Stimulated activated naive CD4-positive, alpha-beta T cell (primary cell): ENCODE measurements at places on chromosomes 12 and 14.
A peak's percentile ranks its signal among the peaks of the same experiment; 100 is the strongest.

DNA sequence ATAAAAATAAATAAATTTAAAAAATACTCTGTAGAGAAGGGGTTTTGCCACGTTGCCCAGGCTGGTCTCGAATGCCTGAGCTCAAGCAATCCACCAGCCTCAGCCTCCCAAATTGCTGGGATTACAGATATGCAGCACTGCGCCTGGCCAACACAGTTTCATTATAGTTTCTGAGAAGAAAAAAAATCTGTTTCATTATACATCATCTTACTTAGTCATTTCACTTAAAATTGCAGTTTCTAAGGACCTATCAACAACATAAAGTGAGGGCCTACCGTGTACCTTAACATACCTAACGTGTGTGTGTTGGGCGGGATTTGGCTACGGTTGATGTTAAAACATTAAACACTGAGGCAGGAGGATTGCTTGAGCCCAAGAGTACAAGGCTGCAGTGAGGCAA is 28.3 kb downstream of the P2RX2 start:
- DNase-seq = no peak

DNA sequence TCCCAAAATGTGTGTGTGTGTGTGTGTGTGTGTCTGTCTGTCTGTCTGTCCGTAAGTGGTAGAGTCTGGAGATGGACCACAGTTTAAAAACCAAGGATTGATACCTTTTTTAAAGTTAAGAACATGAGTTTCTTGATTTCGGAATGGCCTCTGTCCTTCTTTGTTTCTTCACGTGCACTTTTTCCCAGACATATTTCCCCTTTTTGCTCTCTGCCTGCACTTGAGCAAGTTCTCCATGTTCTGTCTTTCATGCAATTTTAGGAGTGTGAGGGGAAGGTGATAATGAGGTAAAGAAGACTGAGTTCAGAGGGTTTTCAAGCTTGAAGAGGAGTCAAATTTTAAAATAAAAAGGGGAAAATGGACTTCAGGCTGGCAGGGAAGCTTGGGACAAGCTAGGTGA is 12.7 kb downstream of the OLR1 start:
- DNase-seq = no peak

DNA sequence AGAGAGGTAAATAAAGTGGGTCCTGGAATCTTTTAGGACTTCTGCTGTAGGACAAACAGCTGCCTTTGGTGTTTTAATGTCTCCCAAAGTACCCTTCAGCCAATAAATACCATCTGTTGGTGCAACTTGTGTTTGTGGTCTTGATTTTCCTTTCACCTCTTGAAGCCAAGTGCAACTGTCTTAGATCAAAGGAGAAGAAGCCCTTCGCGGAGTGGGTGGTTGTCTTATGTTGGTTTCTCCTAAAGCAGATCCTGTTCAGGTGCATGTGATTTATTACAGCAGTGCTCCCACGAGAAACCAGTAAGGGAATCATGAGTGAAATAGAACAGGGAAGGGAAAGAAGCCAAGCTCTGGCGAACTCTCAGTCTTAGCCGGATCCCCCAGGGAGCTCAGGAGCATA is 27.7 kb downstream of the HRK start:
- no peak for DNase-seq

DNA sequence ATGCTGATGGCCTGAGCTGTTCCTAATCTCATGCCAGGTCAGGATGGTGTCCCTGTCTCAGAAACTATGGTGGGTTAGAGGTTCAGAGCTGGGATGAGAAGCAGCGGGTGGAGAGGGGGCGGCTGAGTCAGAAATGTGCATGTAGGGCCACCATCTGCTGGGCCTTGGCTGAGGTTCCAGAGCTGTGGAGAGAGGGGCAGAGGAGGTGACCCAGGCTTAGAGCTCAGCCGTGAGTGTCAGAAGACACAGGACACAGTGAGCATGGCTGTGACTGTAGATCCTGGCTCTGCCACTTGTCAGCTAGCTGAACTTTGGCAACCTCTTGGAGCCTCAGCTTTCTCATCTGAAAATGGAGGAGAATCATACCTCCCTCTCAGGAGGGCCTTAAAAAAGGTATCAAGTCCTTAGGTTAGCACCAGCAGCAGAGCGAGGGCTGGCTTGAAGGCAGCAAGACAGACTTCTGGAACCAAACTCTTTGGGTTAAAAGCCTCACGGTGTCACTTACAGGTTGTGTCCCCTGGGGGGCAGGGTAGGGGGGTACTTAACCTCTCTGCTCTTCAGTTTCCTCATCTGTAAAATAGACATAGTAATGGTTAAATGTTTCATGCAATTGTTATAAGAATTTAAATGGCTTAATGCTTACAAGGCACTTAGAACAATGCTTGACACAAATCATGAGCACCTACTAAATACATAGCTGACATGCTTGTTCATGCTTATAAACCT is 34.8 kb downstream of the TMEM229B start:
- DNase-seq = no peak

GRCh38 chr14:80587096-80587724 is 354.3 kb downstream of the CEP128 start:
- DNase-seq = peak; percentile 6

- no peak for DNase-seq
Measured at GRCh38 chr14:94906991-94907587, 137.2 kb upstream of the GSC start.

DNA sequence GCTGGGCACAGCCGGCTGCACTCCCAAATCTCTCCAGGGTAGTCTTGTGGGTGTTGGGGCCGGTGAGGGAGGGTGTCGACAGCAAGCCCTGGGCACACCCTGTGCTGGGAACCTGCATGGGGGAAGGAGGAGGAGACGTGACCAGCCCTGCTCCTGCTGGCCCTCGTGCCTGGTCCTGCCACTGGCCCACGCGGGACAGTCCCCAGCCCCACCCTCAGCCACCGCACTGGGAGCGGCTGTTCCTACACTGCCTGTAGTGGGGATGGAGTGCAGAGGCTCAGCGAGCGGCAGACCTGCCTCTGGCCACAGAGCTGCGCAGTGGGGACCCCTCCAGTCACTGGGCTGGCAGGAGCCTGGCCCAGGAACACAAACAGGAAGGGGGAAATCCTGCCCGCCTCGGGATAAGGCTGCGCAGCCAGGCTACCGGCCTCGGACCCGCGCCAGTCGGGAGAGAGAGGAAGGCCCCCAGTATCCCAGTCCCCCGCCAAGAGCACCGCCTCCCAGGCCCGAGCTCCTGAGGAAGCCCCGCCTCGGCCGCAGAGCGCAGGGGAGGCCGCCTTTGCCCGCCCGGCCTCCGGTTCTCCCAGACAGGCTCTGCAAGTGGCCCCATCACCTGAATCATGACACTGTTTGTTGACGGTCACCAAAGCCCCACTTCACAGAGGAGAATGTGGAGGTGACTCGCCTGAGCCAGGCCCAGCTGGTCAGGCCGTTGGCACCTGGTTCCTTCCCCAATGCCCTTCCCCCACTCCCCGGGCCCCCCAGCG is 10.6 kb downstream of the AHNAK2 start:
- peak; percentile 6 for DNase-seq

- DNase-seq = no peak
Measured at GRCh38 chr14:76698191-76698590, 63.1 kb upstream of the VASH1 start.

DNA sequence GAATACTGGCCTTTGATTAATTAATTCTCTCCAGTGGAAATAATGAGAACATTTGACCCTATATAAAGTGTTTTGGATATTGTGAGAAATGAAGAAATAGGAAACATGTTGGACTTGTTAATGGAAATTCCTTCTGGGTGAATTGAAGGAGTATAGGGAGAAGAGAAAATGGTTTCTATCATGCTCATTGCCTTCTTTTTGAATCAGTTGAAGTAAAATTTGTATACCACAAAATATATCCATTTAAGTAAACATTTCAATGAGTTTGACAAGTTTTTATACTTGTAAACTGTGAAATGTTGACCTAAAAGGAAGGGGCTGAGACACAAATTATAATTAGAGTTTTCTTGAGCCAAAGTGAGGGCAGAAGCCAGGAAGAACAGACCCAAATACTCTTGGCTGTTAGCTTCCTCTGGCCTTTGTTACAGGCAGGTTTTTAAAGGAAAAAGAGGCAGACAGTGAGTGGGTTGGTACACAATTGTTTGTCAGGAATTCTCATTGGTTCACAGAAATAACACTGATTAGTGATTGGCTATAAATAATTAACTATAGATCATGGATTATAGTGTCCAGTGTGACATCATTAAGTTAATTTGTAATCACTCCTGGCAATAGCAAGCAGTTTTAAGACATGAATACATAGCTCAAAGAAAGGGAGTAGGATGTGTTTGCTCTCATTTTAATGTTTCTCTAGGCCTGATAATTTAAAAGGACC is 826 bp downstream of the ZNF705A start:
- no peak for DNase-seq

GRCh38 chr12:65935906-65936901 is 111.9 kb downstream of the HMGA2 start:
- DNase-seq = no peak

GRCh38 chr12:462936-463705 is 3.4 kb downstream of the B4GALNT3 start:
- DNase-seq = no peak

GRCh38 chr12:49557917-49558215 is 10.1 kb downstream of the MCRS1 start:
- no peak for DNase-seq

DNA sequence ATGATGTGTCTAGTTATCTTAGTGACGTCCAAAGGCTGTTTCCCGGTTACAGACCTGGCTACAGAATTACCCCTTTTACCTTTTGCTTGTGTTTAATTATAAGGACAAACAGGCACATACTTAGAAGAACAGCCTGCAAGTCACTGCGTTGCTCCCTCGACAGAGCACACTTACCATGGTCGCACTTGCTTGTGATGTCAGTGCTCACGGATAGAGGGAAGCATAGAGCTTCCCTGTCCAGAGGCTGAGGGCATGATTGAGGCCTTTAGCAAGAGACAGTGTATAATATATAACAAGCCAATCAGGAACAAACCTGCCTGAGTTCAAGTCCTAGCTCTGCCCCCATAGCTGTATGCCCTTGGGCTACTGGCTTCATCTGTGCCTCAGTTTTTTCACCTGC is 73.2 kb upstream of the SCN8A start:
- no peak for DNase-seq

GRCh38 chr14:103310576-103311095 is 23.4 kb upstream of the EIF5 start:
- no peak for DNase-seq

DNA sequence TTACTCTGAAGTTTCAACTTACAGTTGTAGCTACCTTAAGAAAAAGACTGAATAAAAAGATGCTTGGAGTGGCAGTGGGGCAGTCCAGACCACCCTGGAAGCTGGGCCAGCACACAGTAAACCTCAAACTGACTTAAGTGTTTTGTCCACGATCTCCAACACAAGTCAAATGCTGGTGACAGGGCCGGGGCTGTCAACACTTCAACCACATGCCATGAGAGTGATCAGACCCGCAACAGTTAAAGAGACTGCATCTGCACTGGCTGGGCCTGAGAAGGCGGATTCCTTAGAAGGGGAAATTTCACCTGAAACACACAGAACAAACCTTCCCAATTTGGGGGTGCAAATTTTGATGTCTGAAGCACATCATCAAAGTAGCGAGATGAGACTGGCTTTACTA is 223.5 kb upstream of the CAND1 start:
- DNase-seq = no peak

- DNase-seq = no peak
Measured at GRCh38 chr12:57864442-57865083, 18.0 kb upstream of the CTDSP2 start.

GRCh38 chr12:121373755-121374154 is 21.5 kb upstream of the ANAPC5 start:
- DNase-seq = no peak

GRCh38 chr14:101590062-101590461 is 28.8 kb downstream of the DIO3 start:
- no peak for DNase-seq

- no peak for DNase-seq
Measured at GRCh38 chr12:99648183-99648582, 630 bp downstream of the GARIN6 start.

- no peak for DNase-seq
Measured at GRCh38 chr12:124555168-124556073, 12.0 kb downstream of the NCOR2 start.

- DNase-seq = no peak
Measured at GRCh38 chr14:94395888-94396574, 7.6 kb upstream of the SERPINA1 start.

- no peak for DNase-seq
Measured at GRCh38 chr14:76501156-76501720, 125.3 kb downstream of the ESRRB start.

DNA sequence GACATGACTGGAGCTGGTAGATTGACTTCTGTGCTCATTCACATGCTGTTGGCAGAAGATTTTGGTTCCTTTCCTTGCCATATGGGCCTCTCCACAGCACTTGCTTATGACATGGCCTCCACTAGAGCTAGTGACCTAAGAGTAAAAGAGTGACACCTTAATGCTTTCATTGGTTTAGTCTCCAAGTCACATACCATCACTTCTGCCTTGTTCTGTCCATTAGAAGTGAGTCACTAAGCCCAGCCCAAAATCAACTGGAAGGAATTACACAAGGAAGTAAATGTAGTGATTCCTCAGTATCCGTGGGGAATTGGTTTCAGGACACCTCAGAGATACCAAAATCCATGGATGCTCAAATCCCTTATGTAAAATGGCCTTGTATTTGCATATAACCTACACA is 81.3 kb downstream of the PPHLN1 start:
- DNase-seq = no peak

- no peak for DNase-seq
Measured at GRCh38 chr12:92745856-92746550, 43.2 kb downstream of the PLEKHG7 start.

GRCh38 chr12:106415134-106415533 is 57.6 kb downstream of the POLR3B start:
- no peak for DNase-seq

- DNase-seq = no peak
Measured at GRCh38 chr14:22691171-22691570, 47.0 kb upstream of the OR6J1 start.

DNA sequence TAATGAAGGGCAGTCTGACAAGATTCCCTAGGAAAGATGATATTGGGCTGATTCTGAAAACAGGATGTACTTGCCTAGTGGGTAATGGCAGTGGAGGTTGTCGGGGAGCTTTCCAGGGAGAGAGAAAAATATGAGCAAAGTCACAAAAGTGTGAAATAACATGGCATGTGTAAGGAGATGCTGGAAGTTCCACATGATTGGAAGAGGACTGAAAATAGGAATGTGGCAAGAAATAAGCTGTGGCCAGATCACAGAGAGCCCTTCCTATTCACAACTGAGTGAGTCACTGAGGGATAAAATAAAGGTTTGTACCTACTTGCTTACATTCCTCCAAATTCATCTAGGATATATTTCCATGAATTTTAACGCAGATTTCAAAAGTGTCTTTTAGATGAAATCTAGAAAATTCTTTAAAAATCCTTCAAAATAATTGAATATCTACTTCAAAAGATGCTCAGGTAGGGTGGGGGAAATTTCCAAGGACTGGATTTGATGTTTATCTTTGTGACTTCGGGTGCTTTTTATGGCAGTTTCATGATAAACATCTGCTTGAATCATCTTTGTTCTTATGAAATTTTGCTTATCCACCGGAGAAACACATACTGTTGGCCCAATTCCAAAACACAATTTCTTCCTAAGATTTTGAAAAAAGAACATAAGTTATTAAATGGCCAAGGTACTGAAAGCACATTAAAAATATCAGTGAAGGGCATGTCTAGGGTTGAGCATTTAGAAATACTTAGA is 36.3 kb upstream of the SLC2A13 start:
- DNase-seq = no peak
